ENCODE measurements at places on chromosomes 11 and 22.
A peak's percentile ranks its signal among the peaks of the same experiment; 100 is the strongest.

DNA sequence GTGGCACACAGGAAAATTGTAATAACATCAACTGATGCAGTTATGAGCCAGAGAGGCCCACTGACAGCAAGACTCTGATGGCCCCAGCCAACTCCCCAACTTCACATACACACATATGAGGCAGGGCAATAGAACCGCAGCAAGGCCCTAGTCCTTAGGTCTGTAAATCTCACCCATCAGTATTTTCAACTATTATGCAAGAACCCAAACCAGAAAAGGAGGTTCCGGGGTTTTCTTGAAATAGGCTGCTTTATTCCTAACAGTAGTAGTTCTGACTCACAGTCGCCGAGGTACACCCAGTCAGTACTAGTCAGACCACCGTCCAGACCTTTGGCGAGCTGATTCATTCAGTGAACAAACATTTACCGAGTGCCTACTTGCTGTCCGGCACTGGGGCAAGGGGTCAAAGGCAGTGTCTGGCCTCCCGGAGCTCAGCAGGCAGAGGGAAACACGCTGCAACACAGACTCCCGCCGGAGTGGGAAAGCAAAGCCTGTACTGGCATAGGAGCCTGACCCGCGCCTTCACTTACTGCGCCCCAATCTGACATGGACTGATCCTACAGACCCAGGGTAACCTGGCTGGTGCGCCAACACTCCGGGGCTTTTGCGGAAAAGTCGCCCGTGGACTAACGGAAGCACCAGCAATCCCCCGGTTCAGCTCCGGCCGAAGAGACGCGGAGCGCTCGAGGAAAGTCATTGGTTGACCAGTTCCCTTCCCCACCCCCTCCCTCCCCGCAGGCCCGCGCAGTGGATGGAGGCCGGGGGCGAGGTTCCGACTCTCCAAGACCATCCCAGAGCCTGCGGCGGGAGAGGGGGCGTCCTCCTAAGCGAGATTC, 1.3 kb downstream of the PLEKHA7 start:
- peak; percentile 58 for DNase-seq

GRCh38 chr11:47003180-47003877, 66.8 kb downstream of the CSTPP1 start:
- DNase-seq, result no peak

DNA sequence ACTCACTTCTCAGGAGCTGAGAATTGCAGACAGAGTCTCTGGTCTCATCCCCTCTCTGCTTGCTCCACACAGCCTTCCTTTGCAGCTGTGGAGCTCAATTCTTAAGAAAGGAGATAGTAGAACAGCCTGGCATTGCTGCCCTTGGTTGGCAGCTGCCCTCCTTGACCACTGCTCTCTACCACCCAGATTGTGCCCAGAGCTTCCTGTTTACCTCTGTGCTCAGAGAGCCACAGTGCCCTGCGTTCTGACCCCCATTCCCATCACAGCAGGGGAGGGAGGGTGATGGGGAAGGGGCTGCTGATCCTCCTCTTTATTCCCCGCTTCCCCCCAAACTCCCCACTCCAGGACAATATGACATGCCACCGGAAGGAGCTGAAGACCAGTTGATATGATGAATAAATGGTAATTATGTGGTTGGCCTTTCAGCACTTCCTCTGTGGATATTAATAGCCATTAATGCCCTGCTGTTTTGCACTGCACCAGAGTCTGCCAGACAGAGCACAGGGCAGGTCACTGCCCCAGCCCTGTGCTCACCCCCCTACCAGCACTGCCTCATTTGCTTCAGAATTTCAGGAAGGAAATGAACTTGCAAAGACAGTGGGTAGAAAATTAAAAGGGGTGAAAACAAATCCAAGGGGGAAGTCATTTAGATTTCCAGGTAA, 426.8 kb upstream of the CADM1 start:
- DNase-seq, result no peak

DNA sequence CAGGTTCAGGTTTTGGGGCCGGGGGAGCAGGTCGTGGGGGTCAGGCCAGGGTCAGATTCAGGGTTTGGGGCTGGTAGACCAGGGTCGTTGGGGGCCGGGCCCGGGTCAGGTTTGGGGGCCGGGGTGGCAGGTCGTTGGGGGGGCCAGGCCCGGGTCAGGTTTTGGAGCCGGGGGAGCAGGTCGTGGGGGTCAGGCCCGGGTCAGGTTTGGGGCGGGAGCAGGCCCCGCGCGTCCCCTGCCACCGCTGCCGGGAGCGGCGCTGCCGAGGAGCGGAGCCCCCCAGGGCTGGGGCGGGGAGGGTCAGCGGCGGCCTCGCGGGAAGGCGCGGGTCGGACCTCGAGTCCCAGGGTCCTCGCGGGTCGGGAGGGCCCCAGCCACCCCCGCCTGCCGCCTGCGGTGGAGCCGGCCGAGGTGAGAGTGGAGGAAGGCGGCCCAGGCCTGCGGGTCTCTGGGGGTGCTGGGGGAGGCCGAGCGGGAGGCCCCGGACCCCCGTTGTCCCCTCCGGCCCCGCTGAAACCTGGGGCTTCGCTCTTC, 535 bp downstream of the TRABD start:
- peak; percentile 55 for DNase-seq

DNA sequence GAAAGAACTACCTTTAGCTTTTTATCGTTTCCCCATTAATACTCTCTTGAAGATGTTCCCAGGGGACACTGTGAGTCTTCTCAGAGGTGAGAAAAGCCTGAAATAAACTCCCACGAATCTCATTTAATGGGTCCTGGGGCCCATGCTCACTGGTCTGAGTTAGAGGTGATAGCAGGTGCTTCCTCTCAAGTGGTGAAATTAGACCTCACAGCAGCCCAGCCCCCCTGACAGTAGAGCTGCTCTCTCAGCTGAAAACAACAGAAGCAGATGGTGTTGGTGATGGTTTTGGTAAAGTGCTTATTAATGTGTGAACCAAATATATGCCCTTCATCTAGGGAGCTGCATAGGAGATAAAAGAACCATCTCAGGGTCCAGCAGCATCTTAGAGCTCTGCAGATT, 76.8 kb upstream of the VPREB1 start:
- DNase-seq, result no peak

GRCh38 chr11:2587976-2588748, 111.6 kb downstream of the KCNQ1OT1 start:
- DNase-seq, result no peak

DNA sequence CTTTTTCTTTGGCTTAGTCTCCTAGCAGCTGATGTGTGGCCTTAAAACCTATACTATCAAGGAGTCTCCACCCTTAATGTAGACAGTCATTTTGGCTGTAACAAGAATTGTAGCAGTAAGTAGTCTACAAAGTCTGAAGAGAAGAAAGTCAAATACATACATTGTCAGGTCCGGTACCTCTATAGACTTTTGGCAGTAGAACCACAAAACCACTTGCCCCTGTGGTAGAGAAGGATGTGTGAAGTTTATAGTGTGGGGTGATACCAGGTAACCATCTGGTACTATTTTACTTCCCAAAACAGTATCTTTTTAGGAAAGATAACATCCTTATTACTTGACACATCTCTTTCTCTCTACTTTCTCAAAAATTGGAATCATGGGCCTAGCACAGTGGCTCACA, 15.1 kb downstream of the ATG13 start:
- no peak for DNase-seq

DNA sequence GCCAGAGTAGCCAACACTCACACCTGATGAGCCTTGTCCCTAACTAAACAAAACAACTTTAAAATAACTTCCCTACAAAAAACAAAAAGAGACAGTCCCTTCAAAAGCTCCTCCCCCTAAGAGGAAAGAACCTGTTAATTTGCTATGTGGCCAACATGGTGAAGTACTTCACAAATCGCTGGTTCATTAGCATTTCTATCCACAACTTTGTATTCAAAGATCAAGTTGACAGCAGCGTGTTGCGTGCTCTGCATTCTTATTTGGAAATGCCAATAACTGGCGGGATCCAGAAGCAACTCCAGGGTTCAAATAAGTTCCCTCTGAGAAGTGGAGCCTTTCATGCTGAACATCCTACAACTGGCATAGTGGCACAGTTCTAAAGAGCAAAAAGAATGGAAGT, 48.6 kb downstream of the CADM1 start:
- DNase-seq, result no peak

GRCh38 chr11:63911440-63911839, 5.5 kb downstream of the RCOR2 start:
- DNase-seq, result peak; percentile 32

GRCh38 chr22:38866399-38867123, 5.5 kb downstream of the CBX6 start:
- DNase-seq, result no peak

- DNase-seq, result no peak
Measured at GRCh38 chr11:134581121-134581626, 169.1 kb upstream of the B3GAT1 start.

GRCh38 chr11:109510316-109510715, 88.3 kb downstream of the C11orf87 start:
- DNase-seq, result no peak

DNA sequence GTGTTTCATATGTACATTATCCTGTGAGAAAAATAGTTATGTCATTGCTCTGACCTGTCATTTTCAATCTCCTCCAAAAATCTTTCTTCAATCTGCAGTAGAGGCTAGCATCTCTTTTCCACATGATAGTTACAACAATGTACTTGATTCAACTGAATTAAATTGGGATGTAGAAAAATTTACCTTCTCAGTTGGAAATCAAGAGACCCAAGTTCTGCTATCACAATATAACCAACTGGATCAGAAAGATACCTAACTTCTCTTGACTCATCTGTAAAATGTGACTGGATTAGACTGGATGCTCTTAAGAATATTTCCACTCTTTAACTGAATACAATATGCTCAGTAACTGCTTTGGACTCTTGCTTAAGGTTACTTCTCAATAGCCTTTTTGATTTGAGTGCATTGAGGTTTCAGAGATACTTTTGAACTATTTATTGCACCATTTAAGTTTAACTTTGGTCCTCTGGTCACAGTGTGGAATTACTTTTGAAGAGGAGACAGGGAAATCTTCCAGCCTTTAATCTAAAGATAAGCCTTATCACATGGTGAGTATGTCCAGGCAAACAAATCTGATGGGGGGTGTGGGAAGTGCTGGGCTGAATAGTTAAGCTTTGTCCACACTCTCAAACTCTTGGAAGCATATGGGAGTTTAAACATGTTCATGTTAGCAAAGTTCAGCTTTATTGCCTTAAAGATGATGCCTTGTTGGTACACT, 82.3 kb downstream of the YAP1 start:
- DNase-seq, result no peak

- DNase-seq, result no peak
Measured at GRCh38 chr11:32658639-32659406, 75.2 kb downstream of the EIF3M start.

DNA sequence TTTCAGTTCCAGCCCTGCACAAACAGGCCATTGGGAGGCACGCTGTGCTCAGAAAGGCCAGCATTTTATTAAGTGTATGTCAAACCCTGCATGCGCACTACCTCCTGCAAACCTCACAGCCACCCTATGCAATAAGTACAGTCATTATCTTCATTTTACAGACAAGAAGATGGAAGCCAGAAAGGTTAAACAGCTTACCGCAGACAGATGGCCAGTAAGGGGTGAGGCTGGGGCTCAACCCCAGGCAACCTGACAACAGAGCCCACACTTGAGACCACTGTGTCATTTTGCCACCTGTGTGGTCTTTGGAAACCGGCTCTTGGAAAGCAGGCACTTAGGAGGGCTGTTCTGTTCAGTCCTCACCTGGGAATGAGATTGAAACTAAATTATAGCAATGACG, 142.3 kb downstream of the NXPE2 start:
- no peak for DNase-seq

DNA sequence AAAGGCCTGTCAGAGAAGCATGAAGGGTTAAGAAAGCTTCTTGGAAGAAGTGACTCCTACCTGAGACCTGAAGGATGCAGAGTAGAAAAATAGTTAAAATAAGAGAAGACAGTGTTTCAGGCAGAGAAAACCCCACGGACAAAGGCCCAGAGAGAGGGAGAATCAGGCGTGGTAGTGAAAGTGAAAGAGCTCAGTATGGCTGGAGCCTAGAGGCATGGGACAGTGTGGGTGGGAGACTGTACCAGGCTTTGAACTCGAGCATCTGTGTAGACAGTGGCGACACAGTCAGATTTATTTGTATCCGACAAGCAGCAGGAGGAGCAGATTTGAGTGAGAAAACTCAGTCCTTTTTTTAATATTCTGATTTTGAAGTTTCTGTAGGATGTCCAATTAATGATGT, 360.0 kb downstream of the OPCML start:
- DNase-seq, result no peak

GRCh38 chr11:2559527-2560311, 114.9 kb downstream of the KCNQ1 start:
- no peak for DNase-seq

- no peak for DNase-seq
Measured at GRCh38 chr11:54985731-54986130, 276.2 kb upstream of the TRIM48 start.

DNA sequence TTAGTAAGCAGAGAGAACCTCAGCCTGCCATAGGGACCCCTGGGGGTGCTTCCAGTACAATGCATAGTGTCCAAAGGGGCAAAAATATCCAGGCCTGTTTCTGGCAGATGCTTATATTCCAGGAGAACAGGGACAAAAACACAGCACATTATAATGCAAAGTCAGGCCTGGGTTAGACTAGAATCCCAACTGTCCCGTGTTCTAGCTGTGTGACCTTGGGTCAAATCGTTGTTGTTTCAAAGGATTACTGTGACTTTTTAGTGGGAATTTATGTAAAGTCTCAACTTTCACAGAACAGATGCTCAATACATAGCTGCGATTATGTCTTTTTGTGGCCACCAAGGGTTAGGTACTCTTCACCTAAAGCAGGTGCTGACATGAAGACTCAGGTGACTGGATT, 86.0 kb downstream of the USP35 start:
- DNase-seq, result no peak

DNA sequence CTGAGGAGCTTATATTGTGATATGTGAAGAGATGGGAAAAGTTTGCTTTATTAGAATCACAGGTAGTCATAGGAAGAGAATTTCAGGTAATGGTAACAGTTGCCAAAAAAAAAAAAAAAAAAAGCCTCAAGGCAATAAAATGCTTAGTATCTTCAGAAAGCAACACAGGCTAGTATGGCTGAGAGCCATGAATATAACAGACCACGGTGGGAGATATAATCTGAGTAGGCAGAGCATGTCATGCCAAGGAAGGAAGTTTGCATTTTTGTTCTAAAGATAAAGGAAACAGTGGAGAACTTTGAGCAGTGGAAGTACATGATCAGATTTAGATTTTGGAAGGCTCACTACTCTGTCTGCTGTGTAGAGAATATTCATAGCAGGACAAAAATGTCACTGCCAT, 211.4 kb downstream of the ETS1 start:
- no peak for DNase-seq

DNA sequence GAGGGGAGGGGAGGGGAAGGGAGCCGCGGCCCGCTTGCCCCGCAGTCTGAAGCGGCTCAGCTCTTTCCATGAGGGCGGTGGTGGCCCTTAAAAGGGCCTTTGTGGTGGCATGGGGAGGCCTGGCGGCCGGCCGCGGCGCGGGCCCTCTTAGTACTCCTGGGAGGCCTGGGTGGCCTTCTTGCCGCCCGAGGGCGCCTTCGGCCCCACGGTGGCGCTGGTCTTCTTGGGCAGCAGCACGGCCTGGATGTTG, 6.9 kb downstream of the DPAGT1 start:
- peak; percentile 67 for DNase-seq

DNA sequence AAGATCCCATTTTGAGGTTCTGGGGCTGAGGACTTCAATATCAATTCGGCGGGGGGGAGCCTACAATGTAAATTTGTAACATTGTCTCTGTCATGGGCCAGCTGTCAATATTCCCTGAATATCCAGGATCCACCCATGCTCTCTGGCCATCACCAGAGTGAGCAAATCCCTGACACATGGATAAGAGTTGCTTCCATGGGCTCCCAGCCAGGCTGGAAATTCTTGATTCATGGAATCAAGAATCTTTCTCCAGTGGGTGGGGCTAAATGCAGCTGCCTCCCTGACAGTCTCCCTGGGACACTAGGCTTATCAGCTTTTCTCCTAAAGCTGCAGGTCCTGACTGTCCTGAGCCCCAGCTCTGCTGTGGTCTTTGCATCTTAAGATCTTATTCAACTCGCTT, 86.9 kb upstream of the IGLL5 start:
- DNase-seq, result no peak
